ENCODE measurements at places on chromosomes 3 and 15. TPM values are rescaled to one million over a fixed set of nuclear protein-coding genes. Genes with fewer than 3 reads are reported as not detected.

- no peak for DNase-seq
Observed at GRCh38 chr3:49924683-49925082, 4.9 kb downstream of the MON1A start.

DNA sequence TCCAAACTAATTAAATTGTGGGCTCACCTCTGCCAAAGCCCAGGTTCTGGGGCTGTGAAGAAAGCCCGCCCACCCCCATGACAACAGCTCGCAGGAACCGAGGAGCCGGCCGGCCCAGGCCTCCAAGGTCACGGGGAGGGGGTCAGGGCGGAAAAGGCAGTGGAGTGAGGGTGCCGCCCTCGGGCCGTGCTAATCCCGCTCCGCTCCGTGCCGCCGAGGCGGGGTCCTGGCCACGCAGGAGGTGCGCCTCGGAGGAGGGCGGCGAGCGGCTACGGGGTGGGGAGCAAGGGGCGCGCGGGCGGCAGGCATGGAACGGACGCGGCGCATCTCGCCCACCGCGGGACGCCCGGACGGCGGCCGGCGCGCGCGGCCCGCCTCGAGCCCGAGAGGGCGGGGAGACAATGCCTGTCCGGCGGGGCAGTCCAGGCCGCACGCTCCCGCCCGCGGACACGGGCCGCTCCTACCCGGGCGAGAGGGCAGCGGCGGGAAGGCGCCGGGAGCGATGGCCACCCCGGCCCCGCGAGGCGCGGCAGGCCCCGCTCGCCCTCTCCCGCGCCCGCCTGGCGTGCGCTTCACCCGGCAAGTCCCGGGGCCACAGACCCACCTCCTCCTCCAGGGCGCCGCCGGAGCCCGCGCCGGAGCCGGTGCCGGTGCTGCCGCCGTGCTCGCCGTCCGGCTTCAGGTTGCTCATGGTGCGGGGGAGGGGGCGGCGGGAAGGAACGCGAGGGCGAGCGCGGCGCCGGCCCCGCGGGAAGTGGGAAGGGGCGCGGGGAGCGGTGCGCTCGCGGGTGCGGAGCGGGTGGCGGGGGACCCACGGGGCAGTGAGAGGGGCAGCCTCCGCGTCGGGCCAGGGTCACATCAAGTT is 528 bp downstream of the RBPMS2 start:
- no peak for DNase-seq

DNA sequence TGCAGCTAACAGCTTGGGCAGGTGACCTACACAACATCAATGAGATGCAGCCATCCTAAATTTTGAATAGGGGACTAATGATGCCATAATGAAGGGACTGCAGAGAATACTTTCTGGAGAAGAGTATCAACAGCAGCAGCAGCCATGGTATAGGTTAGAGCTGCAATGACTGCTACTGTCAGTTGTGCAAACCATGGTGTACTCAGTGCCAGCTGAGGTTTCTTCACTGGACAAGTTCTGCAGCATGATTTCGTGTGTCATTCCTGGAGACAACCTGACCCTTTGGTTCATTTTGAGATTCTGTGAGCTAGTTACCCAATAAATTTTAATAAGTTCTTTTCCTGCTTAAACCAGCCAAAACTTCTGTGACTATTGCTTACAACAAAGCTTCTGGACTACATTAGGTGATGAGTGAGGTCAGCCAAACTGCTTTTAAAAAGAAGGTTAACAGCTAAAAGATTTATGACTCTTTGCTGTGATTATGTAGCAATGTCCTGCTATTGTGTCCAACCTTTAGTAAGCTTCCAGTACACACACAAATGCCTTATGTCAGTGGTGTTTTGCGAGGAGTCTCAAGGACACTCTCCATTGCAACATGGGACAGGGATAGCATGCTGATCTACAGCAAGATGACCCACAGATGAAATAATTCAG is 4.8 kb upstream of the DAZL start:
- no peak for DNase-seq

- no peak for DNase-seq
Observed at GRCh38 chr3:30059240-30059639, 547.2 kb upstream of the TGFBR2 start.

RMDN3 gene
- total RNA-seq: 33.1 TPM

- DNase-seq: peak; percentile 5
Observed at GRCh38 chr15:80611543-80612080, 83.5 kb upstream of the ABHD17C start.

CCRL2 gene
- total RNA-seq: 11.9 TPM

BLOC1S6 gene
- 35.7 TPM for total RNA-seq
